CD4-positive, alpha-beta T cell treated with Interleukin-6 at 100 ng/mL for 8 hours (primary cell): ENCODE measurements at places on chromosomes 7 and 10.
A peak's percentile ranks its signal among the peaks of the same experiment; 100 is the strongest.

GRCh38 chr10:51244748-51245490 is 170.6 kb downstream of the PRKG1 start:
- DNase-seq: no peak

GRCh38 chr7:101575168-101575567 is 53.9 kb downstream of the MYL10 start:
- no peak for DNase-seq

DNA sequence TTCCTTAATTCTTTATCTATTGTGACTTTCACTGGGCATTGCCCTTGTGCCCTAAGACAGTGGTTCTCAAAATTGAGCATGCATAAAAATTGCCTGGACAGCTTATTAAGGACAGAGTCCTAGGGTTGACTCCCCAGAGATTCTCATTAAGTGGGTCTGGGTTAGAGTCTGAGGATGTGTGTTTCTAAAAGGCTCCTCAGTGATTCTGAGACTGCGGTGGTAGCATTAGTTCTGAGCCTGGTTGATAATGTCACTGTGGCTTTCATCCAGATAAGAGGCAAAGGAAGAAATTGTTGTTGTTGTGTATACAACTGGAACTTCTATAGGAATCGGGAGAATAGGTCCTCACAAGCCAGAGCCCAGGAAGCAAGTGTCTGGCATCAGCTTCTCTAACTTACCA is 1.3 kb downstream of the IFIT2 start:
- DNase-seq: no peak

GRCh38 chr7:40674316-40674715 is 539.5 kb downstream of the SUGCT start:
- no peak for DNase-seq

- DNase-seq: peak; percentile 41
These were observed 44.8 kb upstream of the GRID1 start for GRCh38 chr10:86411281-86411841.

DNA sequence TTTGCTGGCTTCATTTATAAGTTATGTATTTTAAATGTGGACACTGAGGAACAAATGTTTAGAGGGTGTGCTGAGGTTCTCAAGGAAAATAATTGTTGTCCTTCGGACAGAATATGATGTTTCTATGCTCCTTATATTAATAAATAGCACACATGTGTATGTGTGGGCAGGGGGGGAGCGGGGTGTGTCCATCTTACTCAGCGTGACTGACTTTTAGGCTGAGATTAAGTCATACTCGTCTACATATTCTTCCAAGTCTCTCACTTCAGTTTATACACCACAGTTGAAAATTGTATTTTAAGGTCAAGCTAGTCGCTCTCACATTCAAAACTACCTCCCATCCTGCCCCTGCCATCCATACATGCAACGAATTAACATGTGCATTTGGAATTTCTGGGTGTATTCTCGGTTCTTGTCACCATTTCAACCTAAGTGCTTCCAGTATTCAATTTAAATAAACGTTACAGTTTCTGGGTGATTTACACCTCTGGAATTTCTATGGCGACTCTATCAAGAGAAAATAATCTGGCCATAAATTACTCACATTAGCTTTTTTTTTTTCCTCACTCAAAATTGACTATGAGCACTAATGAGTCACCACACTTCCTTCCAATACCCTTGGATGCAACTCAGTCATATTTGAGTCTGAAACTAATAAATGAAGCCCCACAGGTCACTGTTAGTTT is 3.3 kb downstream of the PCDH15 start:
- no peak for DNase-seq
